ENCODE measurements at places on chromosomes 3 and 15.

- DNase-seq: peak; percentile 8
Observed at GRCh38 chr3:130709671-130710070, 37.0 kb downstream of the PIK3R4 start.

DNA sequence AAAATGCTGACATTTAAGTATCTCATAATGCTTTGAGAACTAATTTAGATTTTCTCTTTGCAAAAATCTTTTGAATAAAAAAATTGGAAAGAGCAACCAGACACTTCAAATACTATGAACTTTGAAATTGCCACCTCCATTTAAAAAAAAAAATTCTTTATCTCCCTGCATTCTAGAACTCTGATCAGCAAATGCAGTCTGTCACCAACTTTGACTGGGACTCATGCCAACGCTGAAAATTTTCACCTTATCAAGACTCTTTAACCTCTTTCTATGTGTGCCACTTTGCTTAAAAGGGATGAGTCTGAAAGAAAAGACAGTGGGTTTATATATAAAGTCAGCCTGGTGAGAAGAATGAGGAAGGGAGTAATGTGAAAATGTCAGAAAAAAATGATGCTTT is 191.2 kb upstream of the ARPP21 start:
- DNase-seq: no peak

DNA sequence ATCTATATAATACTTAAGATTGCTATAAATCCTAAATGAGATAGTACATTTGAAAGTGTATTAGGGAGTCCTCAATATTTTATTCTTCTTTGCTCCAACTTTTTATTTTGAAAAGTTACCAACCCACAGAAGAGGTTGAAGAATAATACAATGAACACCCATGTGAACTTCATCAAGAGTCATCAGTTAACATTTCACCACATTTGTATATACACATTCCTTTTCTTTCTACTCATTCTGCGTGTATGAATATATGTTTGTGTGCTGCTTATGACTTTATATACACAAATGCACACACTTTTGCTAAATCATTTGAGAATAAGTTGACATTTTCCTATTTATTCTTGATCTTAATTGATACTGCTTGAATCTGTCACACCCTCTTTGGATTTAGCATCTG is 193.3 kb upstream of the CGNL1 start:
- no peak for DNase-seq

GRCh38 chr3:170480111-170480510 is 61.4 kb downstream of the CLDN11 start:
- DNase-seq: no peak

- DNase-seq: no peak
Observed at GRCh38 chr3:67592057-67592456, 62.4 kb downstream of the SUCLG2 start.

All from GM03348 (cell line).